Stimulated activated CD4-positive, alpha-beta T cell treated with anti-CD3 and anti-CD28 coated beads, Interleukin-15, amount 100 ng/mL, for 24 hours (primary cell): ENCODE measurements at places on chromosomes 3 and 15.

- peak; percentile 9 for DNase-seq
Measured at GRCh38 chr3:53750253-53751210, 95.7 kb downstream of the CHDH start.

DNA sequence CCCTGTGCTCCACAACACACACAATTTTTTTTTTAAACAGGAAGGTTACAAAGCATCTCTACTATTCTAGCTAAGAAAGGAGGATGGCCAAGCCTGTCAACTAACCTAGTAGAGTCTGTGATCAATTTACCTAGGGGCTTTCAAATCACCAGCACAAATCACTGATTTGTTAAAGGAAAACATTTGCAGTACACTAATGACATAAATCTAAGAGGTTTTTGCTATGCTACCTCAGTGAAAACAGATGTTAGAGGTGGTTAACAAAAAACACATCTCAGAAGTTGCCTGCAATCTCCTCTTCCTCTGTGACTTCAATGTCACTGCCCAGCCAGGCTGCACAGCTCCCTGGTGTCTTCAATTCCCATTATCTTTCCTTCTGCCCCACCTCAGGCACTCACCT is 72.0 kb downstream of the RAD18 start:
- DNase-seq: no peak

DNA sequence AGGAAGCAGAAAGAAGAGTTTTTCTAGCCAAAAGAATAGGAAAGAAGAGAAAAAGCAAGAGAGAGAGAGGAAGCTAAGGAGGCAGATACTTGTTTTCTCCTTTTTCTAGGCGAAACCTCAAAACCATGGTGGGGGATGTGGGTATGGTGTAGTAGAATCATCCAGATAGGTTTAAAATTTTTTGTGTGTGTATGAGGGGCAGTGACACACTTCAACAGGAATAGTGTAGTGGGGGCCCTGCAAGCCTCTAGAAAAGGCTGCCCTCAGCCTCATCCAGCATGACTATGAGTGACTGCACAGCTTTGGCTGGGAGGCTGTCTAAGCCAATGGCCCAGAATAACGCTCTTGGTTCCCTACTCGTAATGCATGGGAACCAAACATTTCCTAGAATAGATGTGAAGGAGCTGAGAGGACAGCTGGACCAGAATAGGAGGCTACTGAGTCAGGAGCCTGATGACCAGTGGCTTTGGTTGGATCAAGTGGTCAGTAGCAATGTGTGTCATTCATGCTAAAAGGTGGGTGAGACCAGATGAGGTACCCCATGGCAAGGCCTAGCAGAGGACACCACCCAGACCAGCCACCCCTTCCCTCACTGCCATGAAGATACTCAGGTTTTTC is 24.4 kb downstream of the MOBP start:
- no peak for DNase-seq

DNA sequence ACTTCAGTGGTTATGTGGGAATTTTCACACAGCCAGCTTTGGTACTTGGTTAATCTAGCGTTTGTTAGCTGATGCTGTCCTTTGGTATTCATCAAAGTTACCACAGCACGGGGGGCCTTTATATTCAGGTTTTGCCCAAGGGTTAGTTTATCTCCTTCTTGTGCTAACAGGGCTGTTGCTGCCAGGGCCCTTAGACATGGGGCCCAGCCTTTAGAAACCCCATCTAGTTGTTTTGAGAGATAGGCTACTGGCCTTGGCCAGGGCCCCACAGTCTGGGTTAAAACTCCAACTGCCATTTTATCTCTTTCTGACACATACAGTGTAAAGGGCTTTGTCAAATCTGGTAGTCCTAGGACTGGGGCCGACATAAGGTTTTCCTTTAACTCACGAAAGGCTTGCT is 7.5 kb upstream of the DNAAF4 start:
- DNase-seq: no peak

DNA sequence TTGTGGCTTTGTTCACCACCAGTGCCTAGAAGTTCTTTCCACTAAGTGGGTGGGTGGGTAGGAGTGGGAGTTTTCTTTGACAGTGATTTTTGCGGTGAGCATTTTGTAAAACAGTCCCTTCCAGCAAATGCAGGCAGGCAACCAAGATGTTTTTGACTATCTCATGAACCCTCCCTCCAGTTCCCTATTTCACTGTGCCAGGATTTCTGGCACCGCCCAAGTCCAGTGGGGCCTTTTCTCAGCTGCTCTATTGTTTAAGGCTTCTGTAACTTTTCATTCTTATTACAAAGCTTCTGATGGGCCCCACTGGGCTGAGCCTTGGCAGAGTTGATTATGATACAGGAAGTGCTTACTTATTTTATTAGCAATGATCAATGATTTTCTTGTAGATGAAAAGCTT is 236.0 kb downstream of the EDEM1 start:
- DNase-seq: no peak

GRCh38 chr3:177753451-177754155 is 556.3 kb upstream of the TBL1XR1 start:
- DNase-seq: no peak

DNA sequence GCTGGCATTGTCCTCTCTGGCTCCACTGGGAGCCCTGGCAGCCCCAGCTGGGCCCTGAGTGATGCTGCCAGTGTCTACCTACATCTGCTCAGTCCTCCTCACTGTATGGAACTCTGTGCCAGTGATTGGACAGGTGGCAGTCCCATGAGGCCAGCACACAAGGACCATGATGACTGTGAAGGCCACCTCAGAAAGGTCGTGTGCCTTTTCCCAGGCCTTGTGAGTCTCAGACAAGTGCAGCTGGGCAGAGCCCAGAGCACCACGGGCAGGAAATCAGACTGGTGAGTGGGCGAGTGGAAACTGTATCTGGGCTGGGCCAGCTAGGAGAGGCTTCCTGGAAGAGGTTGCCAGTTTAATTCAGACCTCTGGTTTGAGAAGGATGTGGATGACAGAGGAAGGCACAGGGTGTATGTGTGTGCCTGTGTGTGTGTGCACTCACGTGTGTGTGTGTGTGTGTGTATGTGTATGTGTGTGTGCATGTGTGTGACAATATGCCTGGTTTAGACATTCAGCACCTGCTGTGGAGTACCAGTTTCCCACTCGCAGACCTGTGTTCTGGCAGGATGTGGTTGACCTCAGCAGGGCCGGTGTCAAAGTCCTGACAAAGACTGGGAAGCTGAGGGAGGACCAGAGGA is 7.0 kb downstream of the MAPKAPK3 start:
- DNase-seq: peak; percentile 83

DNA sequence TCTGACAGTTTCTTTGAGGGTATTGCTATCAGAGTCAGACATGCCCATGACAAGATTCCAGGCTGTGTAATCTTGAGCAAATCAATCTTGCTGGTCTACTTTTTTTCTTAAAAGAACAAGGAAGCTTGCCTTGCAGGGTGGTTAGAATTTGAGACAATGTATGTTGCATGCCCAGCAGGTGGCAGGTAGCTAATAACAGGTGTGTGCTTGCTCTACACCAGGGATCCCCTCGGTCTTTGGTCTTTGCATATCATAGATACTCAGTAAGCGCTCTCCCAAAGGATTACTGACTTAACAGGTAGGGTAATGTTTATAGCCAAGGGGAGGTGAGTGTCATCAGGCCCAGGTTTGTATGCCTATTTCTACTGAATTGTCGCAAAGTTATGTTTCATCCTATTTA is 37.3 kb downstream of the CACNA1D start:
- no peak for DNase-seq

DNA sequence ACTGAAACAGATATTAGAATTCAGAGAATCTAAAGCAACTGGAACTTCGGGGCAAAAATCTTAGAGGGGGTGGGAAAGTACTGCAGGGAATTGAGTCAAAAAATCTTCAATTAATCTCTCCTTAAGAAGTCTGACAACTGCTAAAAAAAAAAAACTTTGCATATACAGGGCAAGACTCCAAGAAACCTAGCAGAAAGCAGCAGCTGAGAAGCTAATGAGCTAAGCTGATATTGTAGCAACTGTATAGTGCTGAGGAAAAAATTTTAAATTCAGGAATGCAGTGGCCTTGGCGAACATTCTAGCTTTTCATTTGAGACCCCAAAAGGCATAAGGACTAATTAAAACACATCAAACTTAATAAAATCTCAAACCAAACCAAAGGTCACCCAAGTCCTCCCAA is 113.6 kb downstream of the SCAPER start:
- DNase-seq: no peak

DNA sequence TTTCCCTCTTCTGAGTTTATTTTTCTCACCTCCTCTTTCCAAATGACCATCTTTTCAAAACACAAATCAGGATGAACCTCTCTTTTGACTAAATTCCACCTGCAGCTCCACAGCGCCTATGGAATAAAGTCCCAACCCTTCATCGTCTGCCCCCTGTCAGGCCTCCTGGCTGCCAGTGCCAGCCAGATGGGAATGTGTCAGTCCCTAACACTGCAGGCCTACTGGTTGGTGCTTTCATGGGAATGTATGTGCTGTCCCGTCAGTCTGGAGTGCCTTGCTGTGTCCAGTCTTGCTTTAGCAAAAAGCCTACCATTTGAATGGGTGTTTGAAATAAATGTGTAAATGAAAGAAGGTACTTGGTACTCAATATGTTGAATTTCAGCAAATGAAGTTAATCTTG is 310.1 kb downstream of the THSD4 start:
- DNase-seq: no peak

GRCh38 chr3:29619676-29620075 is 338.8 kb downstream of the RBMS3 start:
- DNase-seq: no peak

- DNase-seq: no peak
Measured at GRCh38 chr3:90010341-90010740, 902.9 kb downstream of the EPHA3 start.

GRCh38 chr3:151925419-151925818 is 52.0 kb downstream of the SUCNR1 start:
- DNase-seq: peak; percentile 14

GRCh38 chr3:14565868-14566588 is 25.9 kb upstream of the GRIP2 start:
- DNase-seq: no peak

GRCh38 chr3:184578822-184579221 is 17.2 kb downstream of the EPHB3 start:
- DNase-seq: no peak

DNA sequence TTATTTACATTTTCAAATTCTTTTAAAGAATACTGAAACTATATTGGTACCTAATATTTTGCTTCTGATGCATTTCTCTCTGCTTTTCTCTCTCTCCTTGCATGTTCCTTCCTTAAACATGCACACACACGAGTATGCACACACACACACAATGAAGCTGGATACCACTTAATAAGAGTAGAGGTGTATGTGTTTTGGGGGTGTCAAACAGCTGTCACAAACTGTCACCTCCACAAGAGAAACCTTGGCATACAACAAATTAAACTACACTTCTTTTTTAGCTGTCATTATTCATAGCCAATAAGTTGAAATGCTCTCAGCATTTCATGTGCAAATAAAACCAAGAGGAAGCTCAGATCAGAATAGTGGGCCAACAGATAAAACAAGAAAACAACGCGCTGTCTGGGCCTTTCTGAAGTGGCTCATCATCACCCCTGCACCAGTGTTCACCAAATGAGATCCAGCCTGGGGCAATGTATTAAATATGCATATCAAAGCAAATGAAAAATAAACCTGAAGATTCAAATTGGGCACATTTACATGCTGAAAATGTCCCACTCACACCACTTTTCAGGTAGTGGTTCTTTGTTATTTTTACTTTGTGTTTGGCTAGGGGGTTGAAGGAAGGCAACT is 9.7 kb downstream of the MEIS2 start:
- no peak for DNase-seq

- DNase-seq: no peak
Measured at GRCh38 chr15:99432271-99433025, 133.3 kb upstream of the MEF2A start.

DNA sequence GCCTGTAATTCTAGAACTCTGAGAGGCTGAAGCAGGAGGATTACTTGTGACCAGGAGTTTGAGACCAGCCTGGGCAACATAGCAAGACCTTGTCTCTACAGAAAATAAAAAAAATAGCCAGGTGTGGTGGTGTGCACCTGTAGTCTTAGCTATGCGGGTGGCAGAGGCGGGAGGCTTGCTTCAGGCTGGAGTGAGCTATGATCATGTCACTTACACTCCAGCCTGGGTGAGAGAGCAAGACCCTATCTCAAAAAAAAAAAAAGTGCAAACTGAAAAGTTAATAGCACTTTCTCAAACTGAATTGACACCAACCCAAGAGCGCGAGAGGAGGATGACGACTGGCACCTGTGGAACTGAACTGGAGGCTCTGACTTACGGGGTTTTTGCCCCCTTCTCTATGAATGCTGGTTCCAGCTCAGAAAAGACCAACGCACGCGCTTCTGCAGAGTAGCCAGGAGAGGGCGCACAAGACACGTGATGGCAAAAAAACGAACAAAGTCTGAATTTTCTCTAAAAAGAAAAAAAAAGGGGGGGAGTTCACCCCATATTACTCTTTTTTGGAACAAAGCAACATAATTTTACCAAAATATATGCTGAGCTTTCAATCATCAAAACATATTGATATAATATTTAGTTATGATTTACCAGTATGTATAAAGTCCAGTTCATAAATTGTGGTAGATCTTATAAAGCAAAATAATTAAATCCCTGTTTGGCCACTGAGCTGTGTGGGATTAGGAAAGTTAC is 23.7 kb downstream of the CFAP92 start:
- peak; percentile 66 for DNase-seq

DNA sequence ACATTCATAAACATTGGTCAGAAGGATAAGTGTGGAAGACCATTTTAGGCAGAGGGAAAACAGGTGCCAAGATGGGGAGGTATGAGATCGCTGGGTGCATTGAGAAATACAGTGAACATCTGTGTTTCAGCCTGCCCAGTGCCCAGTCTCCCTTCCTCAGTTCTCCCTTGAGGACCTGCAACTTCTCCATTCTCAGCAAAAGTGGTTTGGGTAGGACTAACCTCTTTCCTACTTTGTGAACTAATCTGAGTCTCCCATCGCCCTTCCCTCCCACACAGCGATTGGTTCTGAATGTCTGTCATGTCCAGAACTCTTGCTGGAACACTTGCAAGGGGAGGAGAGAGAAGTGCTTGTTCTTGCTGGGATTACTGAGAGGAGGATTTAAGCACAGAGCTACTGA is 10.9 kb upstream of the CCNL1 start:
- no peak for DNase-seq

DNA sequence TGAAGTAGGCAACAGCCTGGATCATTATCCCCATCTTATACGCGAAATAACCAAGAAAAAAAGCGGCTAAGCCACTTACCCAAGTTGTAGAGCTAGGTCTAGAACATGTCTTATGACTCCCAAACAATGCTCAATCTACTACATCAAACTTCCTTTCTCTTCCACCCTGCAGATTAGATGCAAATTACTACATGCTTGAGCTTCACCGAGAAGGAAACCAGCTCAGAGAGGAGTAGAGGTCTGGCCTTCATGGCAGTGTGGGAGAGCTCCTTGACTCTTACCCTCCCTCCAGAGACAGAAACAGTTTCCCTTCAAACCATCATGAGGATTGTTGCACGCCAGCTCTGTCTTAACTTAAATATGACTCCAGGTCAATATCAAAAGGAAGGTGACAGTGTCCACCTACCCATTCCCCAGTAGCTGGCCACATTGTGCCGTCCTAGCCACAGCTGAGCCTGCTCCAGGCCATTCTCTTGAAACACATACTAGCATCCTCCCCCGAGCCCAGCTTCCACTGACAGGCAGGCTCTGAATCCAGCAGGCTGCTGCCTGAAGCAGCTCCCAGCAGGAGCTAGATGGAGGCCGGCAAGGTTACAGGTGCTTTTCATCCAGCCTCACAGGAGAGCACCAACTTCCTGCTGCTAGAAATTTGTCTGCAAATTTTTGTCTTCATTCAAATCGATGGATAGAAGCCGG is 56.8 kb downstream of the CPN2 start:
- no peak for DNase-seq
